Activated CD4-positive, alpha-beta T cell treated with anti-CD3 and anti-CD28 coated beads, Interleukin-2, amount 10 ng/mL, durations not matched to agents 7 days and 5 days (primary cell): ENCODE measurements at places on chromosomes 12 and 14. TPM values are rescaled to one million over a fixed set of nuclear protein-coding genes. Genes with fewer than 3 reads are reported as not detected.

- H3K27me3 ChIP-seq, result peaks cover 50% of the 10 kb centered on the region
- peaks cover 40% of the 10 kb centered on the region for H3K4me1 ChIP-seq
- H3K36me3 ChIP-seq, result peaks cover 3% of the 10 kb centered on the region
- H3K4me3 ChIP-seq, result peak overlapping the region; percentile 12
These were observed 1.9 kb upstream of the PTMS start for GRCh38 chr12:6764011-6764828.

KRT4 gene
- total RNA-seq, result not detected

- no peak overlapping the region for H3K4me3 ChIP-seq
- no peak for DNase-seq
- H3K27ac ChIP-seq, result no peak overlapping the region
- no peaks in the 10 kb centered on the region for H3K36me3 ChIP-seq
- H3K4me1 ChIP-seq, result no peaks in the 10 kb centered on the region
These were observed 44.0 kb upstream of the PLBD1 start for GRCh38 chr12:14611640-14612203.

DNA sequence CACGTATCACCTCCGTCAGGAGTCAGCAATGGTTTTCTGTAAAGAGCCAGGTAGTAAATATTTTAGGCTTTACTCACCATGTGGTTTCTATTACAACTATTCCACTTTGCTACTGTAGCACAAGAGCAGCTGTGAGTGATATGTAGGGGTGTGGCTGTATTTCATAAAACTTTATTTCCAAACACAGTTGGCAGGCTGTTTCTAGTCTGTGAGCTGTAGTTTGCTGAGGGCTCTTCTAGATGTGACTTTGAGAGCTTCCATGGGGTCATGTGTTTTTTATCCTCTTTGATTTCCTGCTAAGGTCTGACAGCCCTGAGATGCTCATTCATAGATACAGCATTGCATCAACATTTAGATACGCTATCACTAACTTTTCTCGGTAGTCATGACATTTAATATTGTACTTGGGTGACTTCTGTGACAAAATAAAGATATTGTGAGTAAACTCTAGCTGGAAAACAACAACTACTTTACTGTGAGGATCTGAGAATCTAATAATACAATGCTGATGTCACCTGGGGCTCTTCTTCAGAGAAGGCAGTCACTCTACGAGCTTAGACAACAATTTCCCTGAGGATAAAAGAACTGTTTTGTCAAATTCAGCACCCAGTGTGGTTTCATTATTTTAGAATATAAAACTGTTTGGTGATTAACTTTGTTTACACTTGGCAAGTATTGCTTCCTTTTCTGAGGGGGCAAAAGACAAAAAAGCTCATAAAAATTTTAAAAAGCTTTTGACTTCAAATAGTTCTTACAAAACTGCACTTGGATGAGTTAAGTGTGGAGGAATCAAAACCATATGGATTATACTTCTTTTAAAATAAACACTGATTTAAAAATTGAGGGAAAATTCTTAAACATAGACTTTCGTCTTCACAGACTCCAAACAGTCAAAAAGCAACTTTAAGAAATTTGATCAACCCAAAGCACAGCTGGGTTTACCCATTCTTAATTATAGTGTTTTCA is 231.2 kb upstream of the DCN start:
- DNase-seq, result no peak
- no peak overlapping the region for H3K27ac ChIP-seq
- no peaks in the 10 kb centered on the region for H3K27me3 ChIP-seq
- no peak overlapping the region for H3K4me3 ChIP-seq
- H3K4me1 ChIP-seq, result no peaks in the 10 kb centered on the region
- H3K36me3 ChIP-seq, result no peaks in the 10 kb centered on the region

- H3K27ac ChIP-seq, result no peak overlapping the region
- no peak for DNase-seq
- no peaks in the 10 kb centered on the region for H3K4me1 ChIP-seq
- no peak overlapping the region for H3K4me3 ChIP-seq
These were observed 971.7 kb downstream of the FSCB start for GRCh38 chr14:43535231-43535838.

CAPS2 gene
- total RNA-seq, result 1.3 TPM

DNA sequence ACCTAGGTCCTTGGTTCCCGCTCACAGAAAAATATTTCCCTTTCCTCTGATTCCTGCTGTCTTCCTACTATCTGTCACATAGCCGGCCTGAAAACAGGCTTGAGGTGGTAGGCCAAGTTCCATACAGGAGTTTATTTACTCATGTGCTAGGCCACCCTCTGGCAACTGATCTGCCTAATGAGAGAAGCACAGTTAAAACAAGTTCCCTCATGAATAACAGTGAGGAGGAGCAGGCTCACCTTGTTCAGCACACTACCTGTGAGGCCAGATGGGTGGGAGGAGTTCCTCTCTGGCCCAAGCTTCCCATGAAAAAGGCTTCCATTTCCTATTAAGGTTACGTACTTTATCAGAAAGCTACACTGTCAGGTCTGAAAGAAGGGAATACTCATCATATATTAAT is 206.0 kb downstream of the MYRFL start:
- peaks cover 10% of the 10 kb centered on the region for H3K27me3 ChIP-seq
- no peak overlapping the region for H3K4me3 ChIP-seq
- H3K27ac ChIP-seq, result no peak overlapping the region
- no peak for DNase-seq
- no peaks in the 10 kb centered on the region for H3K4me1 ChIP-seq
- H3K36me3 ChIP-seq, result no peaks in the 10 kb centered on the region

CCDC60 gene
- not detected for total RNA-seq

C12orf42 gene
- total RNA-seq, result 0.57 TPM

DNA sequence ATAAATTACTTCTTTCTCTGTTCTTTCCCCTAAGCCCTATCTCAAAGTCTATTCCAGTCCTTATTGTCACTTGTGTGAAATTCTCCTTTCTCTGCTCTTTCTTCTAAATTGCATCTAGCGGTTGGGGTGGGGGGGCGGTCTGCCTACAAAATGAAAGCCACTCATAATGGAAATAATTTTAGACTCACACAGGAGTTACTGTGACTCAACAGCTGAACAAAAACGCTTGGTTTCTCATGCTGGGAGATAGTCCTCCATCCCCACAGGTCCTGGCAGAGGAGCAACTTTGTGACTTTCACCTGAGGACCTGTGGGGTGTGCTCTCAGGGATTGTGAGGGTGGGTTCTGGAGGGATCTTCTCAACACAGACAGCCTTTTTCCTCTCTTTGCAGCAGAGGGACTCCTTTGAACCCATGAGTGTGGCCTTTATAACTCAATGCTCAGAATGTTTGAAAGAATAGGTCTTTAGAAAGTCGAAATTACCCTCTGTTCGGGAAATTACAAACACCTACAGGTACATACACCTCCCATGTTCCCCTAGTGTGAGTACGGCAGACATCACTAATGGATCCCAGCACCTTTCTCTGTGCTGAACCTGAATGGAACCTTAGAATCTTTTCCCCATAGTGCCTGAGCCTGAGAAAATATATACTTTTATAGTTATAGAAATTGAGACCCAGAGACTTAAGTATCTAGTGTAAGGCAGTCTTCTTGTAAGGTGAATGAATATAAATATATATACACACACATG is 109.7 kb downstream of the CHST11 start:
- no peak overlapping the region for H3K27ac ChIP-seq
- peaks cover 57% of the 10 kb centered on the region for H3K4me1 ChIP-seq
- H3K27me3 ChIP-seq, result no peaks in the 10 kb centered on the region
- no peak overlapping the region for H3K4me3 ChIP-seq
- DNase-seq, result no peak

SLC35F4 gene
- not detected for total RNA-seq
